Urothelium cell line (cell line): ENCODE measurements at places on chromosomes 12 and 14.

GRCh38 chr12:111826316-111826715, 15.7 kb upstream of the MAPKAPK5 start:
- no peak for DNase-seq

DNA sequence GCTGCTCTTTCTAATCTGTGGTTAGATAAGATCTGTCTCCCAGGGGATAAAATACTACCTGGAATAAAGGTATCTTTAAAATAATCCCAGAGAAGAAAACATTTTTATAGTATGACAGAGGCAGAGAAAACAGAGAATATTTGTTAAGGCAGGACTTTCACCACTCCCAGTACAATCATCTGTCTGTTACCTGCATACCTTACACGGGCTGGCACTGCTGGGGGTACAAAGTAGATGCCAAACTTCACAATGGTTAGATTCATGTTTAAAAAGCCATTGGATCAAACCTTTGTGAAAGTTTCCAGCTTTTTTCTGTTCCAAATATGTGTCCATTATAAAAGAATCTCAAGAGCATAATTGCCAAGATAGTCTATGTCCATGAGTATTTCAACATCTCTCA, 273.6 kb upstream of the BTG1 start:
- DNase-seq = no peak

DNA sequence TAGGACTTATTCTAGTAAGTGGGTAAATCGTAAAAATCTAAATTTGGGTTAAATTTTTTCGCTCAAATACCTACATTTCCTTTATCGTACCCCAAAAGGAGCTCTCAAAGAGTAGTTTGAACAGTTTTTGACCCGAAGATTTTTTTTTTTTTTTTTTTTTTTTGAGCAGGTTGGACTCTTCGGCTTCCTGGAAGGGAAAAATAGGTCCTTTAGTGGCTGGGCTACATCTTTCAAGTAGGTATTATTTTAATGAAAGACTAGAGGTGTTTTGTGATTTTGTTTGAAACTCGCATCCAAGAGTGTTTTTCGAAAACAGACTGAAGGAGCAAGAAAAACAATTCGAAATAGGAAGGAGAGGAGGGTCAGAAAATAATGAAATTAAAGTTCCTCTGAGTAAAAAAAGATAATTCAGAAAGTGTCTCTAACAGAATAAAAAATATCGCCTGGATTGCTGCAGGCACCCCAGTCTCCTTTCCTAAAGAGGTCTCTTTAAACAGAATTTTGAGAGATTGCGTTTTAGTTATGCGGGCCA, 6.0 kb downstream of the CDKN1B start:
- no peak for DNase-seq

GRCh38 chr12:52312086-52312485, 9.1 kb downstream of the KRT83 start:
- DNase-seq = no peak

DNA sequence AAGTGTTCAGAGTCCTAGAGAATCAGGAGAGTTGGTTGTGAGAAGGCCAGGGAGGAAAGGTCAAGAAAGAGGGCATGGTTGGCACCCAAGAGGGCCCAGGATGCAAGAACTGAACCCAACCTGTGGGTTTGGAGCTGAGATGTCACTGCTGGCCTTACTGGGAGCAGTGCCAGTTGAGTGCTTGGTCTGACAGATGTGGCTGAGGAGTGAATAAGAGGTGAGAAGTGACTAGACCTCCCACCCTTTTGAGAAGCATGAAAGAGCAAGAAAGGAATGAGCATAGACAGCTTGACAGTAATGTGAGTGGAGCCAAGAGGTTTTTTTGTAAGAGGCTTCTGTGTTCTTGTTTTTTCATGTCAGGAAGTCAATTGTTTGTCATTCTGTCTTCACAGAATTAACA, 95.3 kb downstream of the FGD4 start:
- DNase-seq = no peak

DNA sequence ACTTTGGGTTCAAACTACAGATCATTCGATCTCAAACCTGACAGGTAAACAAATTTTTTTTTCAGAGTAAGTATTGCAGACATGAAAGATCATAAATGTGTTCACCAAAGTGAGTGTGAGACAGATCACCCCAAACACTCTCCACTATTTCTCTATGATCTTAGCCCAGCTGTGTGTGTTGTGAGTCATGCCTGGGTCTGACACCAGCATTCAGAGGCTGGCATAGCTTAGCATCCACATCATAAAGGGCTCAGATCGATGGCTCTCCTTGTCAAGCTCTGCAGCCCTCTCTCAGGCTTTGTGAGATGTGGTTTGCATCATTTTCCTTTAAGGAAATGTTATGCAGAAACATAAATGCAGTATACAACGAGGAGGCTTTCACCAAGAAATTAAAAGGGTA, 164.9 kb downstream of the ETV6 start:
- DNase-seq = peak; percentile 86

GRCh38 chr14:81416194-81416952, 16.2 kb upstream of the STON2 start:
- DNase-seq = no peak

GRCh38 chr12:75271576-75271975, 58.5 kb downstream of the CAPS2 start:
- DNase-seq = no peak

- no peak for DNase-seq
Observed at GRCh38 chr12:85445060-85445938, 165.3 kb downstream of the ALX1 start.

DNA sequence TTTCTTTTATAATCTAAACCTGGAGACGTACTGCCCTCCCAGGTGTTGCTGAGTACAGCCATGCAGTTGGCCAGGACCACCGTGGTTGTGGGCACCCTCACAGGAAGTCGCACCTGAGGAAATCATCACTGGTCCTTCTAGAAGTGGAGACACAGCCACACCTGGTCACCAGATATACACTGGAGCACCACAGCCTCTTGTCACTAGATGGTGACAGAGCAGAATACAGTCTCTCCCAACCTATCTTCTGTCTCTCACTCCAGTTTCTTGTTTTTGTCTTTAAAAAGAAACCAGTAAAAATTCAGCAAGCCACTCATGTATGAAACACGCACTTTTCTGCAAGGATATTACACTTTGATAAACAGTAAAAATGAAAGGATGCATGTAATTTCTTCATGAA, 43.1 kb upstream of the GPHB5 start:
- DNase-seq = no peak

DNA sequence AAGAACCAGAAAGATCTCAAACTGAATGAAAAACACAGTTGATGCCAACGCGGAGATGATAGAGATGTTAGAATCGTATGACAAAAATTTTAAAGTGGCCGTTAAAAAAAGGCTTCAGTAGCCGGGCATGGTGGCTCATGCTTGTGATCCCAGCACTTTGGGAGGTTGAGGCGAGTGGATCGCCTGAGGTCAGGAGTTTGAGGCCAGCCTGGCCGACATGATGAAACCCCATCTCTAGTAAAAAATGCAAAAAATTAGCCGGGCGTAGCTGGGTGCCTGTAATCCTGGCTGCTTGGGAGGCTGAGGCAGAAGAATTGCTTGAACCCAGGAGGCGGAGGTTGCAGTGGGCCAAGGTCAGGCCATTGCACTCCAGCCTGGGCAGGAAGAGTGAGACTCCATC, 5.4 kb upstream of the ACVRL1 start:
- DNase-seq = no peak

DNA sequence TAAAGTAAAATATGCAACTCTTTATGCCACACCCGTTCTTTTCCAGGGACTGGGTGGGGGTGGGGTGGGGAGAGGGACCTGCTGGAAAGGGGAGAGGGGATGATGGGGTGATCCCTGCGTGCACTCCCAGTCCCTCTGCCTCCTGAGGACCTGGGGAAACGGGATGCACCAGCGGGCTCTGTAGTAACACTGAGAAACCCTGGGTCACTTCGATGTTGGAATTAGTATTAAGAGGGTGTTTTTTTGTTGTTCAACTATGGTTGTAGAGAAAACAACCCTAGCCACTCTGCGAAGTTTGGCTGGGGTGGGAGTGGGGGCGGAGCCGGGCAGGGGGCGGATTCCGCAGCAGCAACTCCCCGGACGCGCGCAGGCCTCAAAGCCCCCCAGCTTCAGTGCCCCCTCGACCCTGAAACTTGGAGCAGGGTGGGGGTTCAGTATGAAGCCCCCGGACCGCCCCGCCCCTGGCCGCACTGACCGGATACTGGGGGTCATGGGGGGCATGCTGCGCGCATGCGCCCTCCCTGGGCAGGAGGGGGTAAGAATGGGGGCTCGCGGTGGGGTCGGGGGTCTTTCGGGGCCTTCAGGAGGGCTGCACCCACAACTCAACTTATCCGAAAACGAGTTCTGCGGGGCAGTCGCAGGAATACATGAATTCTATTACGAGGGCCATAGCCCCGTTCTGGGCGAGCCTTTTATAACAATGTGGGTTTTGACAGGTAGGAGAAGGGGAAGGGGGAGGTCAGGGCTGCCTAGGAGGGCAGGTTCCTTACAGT, 1.3 kb upstream of the ARHGEF25 start:
- no peak for DNase-seq

GRCh38 chr12:95608252-95609033, 57.2 kb upstream of the USP44 start:
- DNase-seq = no peak

DNA sequence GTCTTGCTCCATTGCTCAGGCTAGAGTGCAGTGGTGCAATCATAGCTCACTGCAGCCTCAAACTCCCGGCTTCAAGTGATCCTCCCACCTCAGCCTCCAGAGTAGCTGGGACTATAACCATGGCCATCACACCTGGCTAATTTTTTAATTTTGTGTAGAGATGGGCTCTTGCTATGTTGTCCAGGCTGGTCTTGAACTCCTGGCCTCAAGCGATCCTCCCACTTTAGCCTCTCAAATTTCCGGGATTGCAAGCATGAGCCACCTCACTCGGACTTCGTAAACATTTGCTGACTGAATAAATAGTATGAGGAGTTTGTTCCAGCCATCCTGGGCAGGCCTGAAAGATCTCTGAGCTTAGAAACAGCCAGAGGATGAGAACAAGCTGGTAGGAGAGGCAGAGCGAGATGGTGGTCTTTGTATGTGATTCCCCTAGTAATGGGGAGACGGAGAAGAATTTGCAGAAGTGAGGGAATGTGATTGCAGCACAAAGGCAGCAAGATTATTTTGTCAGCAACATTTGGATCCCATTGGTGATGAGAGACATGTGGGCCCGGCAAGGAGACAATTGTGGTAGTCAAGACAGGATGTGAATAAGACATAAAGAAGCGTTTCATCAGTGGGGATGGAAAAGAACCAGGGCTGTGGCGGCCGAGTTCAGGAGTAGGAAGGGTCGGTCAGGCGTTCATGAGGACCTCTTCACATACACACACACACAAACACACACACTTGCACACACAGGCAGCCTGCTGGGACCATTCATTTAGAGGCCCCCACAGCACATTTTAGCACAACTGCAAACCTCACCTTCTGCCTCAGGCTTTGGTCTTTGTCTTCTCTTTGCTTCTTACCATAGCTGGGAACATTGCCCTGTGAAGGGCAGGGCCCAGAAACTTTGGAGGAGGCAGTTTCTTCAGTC, 155.5 kb downstream of the ZFP36L1 start:
- DNase-seq = no peak

DNA sequence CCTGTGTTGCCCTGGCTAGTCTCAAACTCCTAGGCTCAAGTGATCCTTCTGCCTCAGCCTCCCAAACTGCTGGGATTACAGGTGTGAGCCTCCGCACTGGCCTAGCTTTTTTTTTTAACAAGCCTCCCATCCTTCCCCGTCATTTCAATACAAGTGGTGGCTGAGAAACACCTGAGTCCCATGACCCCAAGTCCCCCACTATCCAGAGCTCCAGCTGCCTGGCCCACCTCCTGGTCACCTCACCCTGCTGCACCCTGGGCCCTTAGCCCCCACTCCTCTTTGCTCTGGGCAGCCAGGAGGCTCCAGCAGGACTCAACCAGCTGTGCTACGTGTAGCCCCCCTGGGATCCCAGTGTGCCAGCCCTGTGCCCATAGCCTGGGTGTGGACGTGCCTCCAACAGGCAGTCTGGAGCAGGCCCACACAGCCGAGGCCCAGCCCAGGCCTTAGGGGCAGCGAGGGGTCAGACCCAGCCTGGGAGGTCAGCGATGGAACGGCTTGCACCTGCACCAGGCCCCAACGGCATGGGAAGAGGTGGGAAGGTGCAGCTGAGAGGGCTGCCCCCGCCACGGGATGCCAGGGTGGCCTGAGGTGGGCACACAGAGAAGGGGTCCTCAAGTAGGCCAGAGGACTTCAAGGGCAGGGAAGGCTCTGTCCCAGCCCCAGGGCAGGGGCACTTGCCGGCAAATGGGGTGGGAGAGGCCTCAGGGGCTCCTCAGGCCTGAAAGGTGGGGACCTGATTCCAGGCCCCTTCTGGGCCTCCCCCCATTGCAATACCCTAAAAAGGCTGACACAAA, 6.5 kb downstream of the AHNAK2 start:
- DNase-seq = no peak

DNA sequence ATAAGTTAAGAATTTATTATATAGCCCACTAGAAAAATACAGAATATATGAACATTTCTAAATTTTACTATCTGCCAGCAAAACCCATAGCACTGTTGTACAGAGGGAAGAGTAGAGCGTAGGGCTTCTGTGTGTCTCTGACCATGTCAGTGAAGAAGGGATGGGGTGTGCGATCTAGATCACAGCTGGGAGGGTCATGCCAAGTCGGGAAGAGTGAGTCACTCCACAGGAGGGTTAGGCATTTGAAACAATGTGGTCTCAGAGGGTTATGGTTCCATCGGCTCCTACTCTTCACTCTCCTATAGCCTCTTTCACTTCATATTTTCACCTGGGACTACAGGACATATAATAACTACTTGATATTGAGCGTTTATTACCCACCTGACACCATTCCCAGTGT, 185.1 kb upstream of the DDHD1 start:
- peak; percentile 94 for DNase-seq

- no peak for DNase-seq
Observed at GRCh38 chr12:7731486-7731885, 15.7 kb downstream of the CLEC4C start.

GRCh38 chr12:76407710-76408109, 59.5 kb upstream of the BBS10 start:
- no peak for DNase-seq

DNA sequence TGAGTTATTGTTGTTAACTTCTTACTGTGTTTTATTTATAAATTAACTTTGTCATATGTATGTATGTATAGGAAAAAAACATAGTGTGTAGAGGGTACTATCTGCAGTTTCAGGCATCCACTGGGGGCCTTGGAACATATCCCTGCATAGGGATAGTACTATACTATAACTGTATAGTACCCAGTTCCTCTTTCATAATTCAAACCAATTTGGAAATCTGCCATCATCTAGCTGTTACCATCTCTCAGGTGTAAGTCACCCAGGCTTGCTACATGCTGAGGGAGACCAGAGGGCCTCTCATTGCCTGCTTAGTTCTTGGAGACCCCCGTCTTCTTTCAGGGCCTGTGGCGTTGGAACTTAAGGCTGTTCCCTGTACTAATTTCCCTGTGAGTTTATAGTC, 12.9 kb upstream of the DCD start:
- DNase-seq = no peak
